Large intestine (tissue), 12 donors: ENCODE measurements at places on chromosomes 1 and 21. TPM values are rescaled to one million over a fixed set of nuclear protein-coding genes. Genes with fewer than 3 reads are reported as not detected.

DNA sequence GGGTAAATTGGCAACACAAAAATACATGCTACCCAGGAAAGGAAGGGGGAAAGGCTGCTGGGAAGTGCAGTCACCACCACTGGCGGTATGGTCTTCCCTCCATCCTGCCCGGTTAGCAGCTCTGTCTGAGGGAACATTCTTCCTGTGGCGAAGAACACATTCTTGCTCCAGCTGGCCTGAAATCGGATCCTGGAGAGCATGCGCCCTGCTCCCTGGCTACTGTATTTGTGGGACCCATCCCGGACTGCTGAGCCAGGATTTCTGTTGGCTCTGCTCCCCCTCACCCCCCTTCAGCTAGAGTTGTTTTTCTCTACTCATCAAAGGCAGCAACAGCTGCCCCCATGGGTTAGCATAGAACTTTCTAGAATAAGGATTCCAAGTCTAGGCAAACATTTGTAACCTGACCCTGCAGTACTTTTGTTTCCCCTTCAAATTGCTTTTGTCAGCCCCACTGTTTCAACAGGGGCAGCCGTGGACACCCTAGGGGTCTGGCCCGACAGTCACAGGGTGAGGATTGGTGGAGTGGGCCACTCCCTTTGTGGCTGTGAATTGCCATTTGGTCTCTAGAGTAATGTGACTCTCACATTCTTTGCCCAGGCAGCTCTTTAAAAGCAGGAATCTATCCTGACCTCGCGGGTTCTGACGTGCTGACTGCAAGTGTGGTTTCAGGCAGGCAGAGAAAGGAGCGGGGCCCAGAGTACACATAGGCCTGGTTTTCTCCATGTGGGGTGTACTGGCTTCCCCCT is 157.7 kb downstream of the TOMM20 start:
- DNase-seq: peak; percentile 55

DNA sequence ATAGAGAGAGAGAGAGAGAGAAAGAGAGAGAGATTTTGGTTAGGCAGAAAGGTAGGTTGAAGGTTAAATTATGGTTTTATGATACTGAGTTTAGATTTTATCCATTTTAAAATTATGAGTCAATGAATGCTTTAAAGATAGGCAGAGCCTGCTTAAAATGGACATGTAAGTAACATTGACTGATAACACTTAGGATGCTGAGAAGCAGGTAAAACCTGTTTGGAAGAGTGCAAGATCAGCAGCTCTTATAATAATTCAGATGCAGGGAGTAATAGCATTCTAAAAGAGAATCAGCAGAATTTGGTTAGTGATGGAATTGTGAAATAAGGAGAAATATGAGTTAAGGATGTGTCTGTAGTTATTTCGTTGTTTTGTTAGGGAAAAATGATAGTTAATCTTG is 446.6 kb downstream of the PLA2G4A start:
- DNase-seq: no peak

OR2M3 gene
- polyA plus RNA-seq: not detected

VASH2 gene
- polyA plus RNA-seq: 5.1 TPM

GNAI3 gene
- 7.5 TPM for polyA plus RNA-seq

DNA sequence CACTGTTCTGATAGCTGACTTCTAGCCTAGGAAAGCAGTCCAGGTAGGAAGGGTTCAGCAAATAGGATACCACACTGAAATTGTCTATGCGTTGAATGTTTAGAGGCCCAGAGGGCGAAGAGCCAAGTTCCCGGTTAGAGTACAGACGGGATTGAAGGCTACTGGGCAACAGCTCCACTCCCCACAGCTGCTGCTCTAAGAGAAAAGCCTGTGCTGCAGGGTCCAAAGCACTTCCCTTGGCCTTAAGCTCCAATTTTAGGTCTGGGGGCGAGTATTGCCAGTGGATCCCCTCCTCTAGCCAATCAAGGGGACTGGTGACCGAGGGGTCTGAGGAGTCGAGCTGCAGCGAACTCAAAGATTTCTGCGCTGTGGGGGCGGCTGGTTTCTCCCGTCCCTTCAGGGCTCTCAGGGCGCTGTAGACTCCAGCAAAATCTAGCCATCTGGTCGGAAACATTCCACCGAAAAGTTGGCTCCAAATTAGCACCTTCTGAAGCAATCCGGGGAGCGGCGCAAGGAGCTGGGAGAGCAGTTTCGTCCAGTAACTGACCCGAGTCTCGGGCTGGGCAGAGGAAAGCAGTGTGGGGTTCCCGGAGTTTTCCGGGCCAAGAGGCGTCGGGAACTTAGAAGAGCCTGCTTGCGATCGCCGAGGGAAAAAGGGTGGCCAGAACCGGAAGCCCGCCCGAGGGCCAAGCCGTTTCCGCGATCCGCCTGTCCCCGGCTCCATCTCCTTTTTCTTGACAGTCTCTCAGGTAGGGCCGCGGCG is 748 bp downstream of the PPP1R15B start:
- peak; percentile 71 for DNase-seq

FAM163A gene
- polyA plus RNA-seq: 5.5 TPM

- DNase-seq: no peak
Observed at GRCh38 chr1:36693161-36693525, 210.4 kb upstream of the CSF3R start.

GRCh38 chr1:151992303-151993083 is 1.2 kb downstream of the S100A10 start:
- peak; percentile 91 for DNase-seq

GRCh38 chr1:2050461-2050792 is 216 bp downstream of the PRKCZ start:
- DNase-seq: no peak

CRYBG2 gene
- polyA plus RNA-seq: 3.9 TPM

GRCh38 chr1:180237869-180238476 is 7.9 kb downstream of the LHX4 start:
- DNase-seq: no peak

GRCh38 chr1:162541619-162542141 is 19.8 kb upstream of the UAP1 start:
- DNase-seq: peak; percentile 16

FCMR gene
- polyA plus RNA-seq: 4.4 TPM

HES2 gene
- polyA plus RNA-seq: 0.75 TPM

DNA sequence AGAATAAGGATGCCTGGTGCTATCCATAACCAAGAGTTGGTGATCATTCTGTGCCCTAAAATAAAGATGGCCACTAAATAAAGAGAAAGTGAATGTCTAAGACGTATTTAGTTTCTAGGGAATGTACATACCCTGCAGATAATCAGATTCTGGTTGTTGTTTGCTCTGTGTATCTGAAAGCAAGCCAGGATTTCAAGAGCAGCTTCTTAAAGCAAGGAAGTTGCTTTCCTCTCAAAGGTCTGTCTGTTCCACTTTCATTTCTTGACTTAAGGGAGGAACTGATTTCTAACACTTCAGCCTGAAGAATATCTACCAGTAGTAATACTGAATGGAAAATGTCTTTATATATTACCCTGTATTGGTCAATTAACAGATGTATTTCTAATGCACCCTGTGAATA is 88.8 kb downstream of the KIF1B start:
- DNase-seq: no peak

- DNase-seq: no peak
Observed at GRCh38 chr1:39370602-39371001, 120.8 kb upstream of the BMP8A start.

DNAJC28 gene
- polyA plus RNA-seq: 2.9 TPM

DNA sequence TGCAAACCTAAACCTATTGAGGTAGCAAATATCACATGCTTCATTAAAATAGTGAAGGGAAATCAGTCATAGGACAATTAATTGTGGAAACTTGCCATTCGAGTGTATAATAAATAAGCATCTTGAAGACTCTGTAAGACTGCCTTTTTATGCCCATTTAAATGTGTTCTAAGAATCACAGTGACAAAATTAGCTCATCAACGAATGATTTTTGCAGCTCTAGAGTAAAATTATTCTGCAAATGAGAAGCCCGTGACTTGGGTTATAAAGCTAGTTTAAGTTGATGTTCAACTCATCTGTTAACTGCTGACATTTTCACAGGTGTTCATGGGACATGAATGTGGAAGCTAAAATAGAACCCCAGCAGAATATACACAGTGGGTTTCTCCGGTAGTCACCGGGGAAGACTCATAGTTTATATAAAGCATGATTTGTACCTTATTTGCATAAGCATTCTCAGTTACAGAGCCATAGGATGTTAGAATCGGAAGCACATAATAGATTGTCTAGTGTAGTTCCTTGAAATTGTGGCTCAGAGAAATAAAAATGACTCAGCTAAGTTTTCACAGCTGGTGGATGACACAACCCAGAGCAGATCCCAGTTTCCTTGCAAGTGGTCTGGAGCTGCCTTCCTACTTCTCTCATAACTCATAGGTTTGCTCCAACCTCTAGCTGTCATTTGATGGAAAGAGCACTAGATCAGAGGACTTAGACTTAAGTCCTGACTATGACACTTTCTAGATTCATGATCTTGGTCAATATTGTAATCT is 107.3 kb downstream of the UCHL5 start:
- peak; percentile 21 for DNase-seq

BTBD8 gene
- 8.6 TPM for polyA plus RNA-seq

PADI2 gene
- polyA plus RNA-seq: 19.3 TPM

DNA sequence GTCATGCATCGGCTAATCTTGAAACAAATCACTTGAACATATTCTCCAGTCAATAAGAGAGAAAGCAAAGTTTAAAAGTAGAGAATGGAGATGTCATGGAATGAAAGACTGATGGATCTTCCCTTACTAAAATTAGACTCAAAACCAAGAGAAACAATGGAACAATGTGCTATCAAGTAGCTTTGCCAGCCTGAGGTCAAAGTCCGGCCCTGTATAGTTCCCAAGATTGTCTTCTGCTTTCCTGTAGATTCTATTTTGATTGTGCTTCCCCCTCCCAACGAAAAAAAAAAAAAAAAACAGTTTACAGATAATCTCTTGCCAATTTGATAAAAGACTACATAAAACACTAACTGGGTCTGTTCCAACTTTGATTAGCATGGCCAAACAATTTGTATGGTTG is 40.8 kb upstream of the KIRREL1 start:
- peak; percentile 35 for DNase-seq

GRCh38 chr21:42636520-42637266 is 16.7 kb upstream of the PDE9A start:
- no peak for DNase-seq

- DNase-seq: no peak
Observed at GRCh38 chr1:109981004-109981335, 3.6 kb upstream of the AHCYL1 start.

DNA sequence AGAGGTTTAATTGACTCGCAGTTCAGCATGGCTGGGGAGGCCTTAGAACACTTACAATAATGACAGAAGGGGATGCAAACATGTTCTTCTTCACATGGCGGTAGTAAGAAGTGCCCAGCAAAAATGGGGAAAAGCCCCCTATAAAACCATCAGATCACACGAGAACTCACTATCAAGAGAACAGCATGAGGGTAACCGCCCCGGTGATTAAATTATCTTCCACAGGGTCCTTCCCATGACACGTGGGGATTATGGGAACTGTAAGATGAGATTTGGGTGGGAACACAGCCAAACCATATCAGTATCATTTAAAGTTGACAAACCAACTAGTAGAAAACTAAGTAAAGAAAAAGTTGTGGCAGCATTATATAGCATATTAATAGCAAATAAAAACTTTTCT is 71.3 kb upstream of the DNAJC6 start:
- DNase-seq: no peak

GPR25 gene
- 0.16 TPM for polyA plus RNA-seq

LYPD8 gene
- 2.1 TPM for polyA plus RNA-seq

- DNase-seq: peak; percentile 39
Observed at GRCh38 chr1:6960291-6960811, 175.1 kb downstream of the CAMTA1 start.

DNA sequence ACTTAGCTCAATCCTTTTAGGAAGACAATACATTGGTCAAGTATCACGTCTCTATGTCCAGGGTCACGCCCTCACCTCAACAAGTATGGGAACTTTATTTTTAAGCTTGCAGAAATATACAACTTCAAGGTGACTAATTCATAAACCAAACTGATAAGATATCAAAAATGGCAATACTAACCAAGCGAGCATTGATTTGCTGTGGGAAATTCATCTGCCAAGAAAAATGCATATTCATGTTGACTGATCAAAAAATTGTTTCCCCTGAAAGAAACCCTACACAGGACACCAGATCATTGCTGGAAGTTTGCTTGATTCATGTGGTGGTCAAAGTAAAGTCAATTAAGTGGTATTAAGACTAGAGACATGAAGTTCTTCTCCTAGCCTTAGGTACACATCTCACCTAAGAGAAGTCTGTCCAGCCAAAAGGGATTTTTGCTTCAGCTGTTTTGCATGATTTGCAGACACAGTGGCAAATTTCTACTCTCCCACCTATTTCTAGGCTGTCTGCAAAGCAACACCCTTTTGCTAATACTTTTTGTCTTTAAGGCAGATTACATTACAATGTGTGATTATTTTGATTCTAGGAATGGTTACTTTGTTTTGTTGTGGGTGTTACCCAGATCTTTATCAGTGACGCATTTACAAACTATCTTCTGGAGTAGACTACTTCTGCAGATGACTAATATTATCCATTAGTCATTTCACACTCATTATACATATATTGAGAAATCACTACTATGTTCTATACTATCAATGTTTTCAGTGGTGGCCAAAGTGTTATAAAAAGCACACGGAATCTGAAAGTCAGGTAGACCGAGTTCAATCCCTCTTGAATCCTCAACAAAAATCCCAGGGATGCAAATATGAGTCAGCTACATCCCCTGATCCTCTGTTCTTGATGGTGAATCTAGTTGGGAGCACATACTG is 12.4 kb downstream of the SAMSN1 start:
- no peak for DNase-seq

DNA sequence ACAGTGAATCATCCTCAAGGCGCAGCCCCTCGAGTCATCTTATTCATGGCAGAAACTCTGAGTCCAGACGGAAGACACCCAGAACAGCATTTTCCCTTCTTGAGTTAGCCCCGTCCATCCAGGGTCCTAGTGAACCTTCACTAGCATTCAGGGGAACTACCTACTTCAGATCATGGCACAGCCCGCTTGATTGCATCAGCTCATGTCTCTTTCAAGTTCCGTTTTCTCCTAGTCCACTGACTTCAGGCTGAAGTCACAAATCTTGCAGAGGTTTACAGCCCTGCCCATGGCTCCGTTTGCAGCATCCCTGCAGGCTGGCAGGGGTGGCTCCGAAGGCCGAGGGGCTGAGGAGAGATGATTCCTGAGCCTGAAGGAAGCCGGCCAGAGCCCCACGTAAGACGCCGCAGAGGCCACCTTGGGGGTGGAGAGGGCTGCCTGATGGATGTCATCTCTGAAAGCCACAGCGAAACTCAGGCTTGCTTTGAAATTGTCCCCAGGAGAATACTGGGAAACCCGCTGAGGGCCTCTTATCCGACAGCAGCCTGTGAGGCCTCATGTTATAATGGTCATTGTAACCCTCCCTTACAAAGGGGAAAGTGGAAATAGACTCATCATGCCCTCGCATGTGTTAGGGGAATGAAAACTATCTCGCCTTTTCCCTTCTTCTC is 310.2 kb upstream of the AJAP1 start:
- DNase-seq: no peak

DNA sequence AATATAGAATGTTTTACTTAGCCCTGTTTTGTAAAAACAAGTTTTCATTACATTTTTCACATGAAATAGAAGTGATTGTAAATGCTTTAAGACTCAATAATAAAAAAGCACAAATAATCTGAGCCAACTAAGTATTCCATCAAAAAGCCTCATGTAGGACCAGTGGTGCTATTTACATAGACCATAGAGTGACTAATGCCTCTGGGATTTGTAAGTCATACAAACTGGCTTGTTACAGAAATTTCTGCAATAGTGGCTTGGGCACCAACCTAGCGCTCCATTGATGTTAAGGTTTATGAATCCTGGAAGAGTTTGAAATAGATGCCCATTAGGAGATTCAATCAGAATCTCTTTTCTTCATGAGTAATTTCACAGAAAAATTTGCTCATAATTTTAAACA is 31.9 kb downstream of the ZMYM1 start:
- DNase-seq: no peak

RPTN gene
- polyA plus RNA-seq: not detected

GRCh38 chr1:78678324-78678723 is 28.7 kb downstream of the IFI44 start:
- no peak for DNase-seq
